Frontal cortex (tissue), 4 donors: ENCODE measurements at places on chromosomes 2 and 18. TPM values are rescaled to one million over a fixed set of nuclear protein-coding genes. Genes with fewer than 3 reads are reported as not detected.

DNA sequence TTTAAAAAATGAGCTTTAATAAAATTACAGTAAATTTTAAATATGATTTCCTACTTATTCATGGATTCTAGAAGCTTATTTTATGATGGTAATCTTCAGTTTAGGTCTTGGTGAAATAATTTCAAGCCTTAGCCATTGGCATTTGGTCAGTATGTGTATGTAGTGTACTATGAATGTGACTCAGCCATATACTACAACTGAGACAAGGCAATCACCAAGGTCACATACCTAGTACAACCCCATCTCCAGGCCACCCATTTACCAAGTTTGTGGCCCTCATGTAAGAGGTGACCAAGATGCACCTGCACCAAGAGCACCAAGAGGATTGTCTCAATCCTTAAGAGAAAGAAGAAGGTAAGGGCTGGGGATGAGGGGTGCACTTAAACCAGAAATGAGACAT lies 54.8 kb upstream of the FRZB start:
- DNase-seq = no peak

DNA sequence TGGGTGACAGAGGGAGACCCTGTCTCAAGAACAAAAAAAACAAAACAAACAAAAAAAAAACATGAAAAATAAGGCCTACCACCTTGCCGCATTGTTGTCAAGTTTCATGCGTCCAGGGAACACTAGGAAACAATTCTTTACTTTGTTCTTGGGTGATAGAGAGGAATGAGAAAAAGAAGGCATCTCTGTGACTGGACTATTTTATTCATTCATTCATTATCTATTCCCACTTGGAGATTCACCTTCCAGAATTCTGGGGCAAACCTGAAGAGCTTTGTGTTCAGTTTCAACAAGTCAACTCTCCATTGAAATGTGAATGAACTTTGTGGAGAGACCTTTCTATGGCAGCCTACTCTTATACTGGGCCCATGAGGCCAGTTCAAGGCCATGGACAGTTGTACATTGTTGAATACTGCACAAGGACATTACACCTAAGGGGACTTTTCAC lies 88.5 kb upstream of the NDUFV2 start:
- no peak for DNase-seq

Gene DES
- total RNA-seq = 0.41 TPM

DNA sequence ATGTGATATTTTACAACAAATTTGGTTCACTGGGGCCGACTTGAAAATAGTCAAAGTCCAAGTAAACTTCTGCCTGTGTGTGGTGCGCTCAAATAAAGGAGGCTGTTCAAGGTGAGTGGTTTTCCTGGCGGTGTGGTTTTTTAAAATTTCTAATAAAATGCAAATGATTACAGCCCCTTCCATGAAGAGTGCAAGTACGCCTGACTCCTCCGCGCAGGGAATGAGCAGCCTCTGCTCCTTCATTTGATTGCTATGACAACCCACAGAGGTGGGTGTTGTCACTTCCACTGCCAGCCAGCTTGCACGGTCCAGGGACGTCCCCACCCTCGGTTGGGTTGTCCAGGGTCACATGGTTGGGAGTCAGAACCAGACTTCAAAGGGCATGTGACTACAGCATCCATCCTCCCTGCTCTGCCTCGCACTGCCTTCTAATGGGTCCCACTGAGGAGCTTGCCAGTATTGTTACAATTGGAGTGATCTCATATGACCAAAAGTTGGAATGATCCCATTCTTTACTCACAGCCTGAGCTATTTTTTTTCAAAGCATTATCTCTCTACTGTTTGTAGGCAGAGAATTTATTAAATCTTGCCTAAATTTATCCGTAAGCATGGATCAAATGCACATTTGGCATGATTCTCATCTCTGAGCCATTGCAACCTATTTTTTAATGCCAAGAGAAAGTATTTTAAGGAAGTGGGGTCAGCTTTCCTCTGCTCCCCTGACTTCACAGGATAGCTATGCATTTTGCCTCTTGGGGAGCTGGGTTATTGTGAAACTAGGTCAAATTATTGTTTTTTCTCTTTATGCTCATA lies 121.3 kb downstream of the AGAP1 start:
- peak; percentile 56 for DNase-seq

- no peak for DNase-seq
These were observed 65.4 kb downstream of the TRPM8 start for GRCh38 chr2:233982421-233983121.

Gene ST8SIA5
- 4.9 TPM for total RNA-seq

Gene KLHL29
- total RNA-seq = 14.3 TPM

Gene CRACDL
- 2.0 TPM for total RNA-seq

- DNase-seq = no peak
These were observed 194.1 kb downstream of the SP3 start for GRCh38 chr2:173770947-173771678.

- no peak for DNase-seq
These were observed 46.8 kb downstream of the PIK3C3 start for GRCh38 chr18:42001801-42002200.

Gene SLC5A7
- 1.6 TPM for total RNA-seq

GRCh38 chr18:63322908-63323634 lies 3.5 kb upstream of the BCL2 start:
- DNase-seq = peak; percentile 58

DNA sequence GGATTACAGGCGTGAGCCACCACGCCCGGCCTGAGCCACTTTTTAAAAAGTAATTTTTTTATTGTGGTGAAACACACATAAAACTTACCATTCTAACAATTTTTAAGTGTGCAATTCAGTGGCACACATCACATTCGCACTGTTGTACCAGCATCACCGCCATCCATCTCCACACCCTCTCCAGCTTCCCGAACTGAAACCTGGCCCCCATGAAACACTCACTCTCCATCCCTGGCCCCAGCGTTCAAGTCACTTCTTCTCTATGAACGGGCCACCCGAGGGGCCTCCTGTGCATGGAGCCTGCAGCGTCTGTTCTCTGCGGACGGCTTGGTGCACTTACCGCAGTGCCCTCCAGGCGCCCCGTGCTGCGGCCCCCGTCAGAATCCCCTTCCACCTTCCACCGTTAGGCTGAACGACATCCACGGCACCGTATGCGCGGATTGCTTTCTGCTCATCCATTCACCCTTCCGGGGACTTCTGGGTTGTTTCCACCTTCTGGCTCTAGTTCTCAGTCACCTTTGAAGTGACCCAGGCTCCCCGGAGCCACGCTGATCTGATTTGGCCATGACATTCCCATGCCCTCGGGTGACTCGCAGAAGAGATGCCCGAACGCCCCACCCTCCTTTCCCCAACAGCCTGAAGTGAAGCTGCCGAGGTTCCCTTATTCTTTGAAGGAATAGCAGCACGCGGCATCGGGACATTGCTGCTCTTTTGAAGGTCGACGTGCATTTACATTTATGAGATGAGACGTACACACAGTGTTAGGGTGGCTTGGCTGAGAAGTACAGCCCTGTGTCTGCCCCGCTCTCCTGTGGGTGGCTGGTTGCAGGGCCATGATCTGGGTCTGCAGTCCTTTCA lies 134.4 kb downstream of the MBP start:
- no peak for DNase-seq

GRCh38 chr2:176464886-176465564 lies 195.8 kb downstream of the MTX2 start:
- no peak for DNase-seq

DNA sequence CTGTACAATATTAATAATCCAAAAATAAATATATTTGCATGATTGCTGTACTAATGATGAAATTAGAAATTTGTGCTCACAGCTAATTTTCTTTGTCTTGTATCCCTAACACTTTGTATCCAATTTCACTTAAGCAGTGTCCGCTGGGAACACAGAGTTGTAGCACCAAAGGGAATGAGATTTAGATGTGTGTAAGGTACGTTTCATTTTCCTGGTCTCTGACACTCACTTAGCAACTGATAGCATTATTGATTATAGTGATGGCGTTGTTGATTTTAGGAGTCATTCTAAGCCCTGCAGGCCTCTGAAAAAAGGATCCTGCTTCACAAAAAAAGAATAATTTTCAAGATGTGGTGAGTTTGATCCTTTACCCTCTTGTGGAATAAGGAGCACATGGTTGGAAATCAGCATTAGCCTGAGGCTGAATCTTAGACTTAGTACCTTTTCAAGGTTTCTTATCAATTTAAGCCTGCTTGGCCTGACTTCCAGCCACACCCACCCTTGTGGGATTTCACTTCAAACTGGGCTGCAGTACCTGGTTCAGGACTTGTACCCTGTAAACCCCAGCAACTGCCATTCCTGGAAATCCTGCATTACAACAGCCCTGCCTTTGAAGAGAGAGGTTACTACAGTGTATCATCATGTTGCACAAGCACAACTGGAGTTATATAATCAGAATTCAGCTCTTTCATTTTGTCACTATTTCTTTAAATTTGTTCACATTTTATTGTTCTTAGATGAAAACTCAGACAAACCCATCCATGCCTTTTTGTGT lies 116.2 kb downstream of the RND3 start:
- DNase-seq = no peak

- no peak for DNase-seq
These were observed 63.6 kb upstream of the CAVIN2 start for GRCh38 chr2:191910518-191910917.

DNA sequence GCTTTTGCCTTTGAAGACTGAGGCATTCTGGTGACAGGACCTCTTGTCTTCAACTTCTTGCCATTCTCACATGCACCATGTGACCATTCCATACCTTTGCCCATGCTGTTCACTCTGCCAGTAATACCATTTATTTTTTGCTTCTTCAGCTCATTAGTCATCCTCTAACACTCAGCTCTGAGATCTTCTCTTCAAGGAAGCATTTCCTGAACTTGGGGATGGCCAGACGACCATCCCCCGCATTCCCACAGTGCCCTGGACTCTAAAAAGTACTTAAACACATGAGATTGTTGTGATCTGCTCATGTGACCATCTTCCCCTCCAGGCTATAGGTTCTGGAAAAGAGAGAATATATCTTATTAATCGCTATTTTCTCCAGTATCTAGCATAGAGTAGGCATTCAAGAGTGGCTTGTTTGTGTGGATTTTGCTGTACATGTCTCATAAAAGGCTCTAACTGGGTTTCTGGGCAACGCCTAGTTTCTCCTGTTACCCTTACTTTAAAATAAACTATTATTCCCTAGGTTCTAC lies 33.9 kb downstream of the PAX3 start:
- DNase-seq = no peak
